H1 (cell line): ENCODE measurements at places on chromosomes 7 and 10.
A peak's percentile ranks its signal among the peaks of the same experiment; 100 is the strongest.

DNA sequence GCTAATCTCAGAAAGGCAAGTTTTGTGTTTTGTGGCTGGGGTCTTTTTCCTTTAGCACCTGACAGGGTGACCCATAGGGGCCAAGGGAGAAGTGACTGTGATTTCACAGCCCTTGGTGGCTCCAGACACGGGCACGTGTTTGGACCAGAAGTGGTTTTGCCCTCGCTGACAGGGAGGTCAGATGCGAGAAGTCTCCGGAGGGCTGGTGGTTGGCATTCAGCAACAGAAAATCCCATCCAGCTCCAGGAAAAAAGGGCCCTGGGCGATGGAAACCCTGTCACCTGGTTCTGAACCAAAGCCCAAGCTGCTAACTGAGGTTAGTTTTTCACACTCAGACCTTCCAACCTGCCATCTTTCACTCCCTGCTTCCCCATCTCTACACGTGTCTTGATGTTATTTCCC is 272.9 kb downstream of the TRIL start:
- DNase-seq: no peak

DNA sequence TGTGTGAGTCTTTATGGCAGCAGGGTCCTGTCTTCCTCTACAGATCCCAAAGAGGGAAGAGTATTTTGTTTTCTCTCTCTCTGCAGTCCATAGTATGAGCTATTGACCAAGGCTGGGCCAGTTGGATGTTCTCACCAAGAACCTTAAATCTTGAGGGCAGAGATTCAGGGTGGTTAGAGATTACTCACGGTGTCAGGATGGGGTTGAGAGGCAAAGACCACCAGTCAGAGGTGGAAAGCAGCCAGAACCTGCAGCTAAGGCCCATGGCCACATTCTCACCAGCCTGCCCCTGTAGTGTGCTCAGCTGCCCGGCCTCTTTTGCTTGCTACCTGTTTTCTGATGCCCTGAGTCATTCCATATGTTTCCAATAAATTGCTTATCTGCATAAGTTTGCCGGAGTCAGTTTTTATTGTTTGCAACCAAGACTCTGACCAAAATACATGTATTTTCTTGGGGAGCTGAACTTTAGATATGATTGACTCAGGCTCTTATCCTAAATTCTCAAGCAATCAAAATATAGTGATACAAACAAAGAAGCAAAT is 67.0 kb downstream of the MAP3K8 start:
- DNase-seq: no peak

- DNase-seq: peak; percentile 81
Observed at GRCh38 chr7:101507791-101508252, 121.3 kb downstream of the MYL10 start.

- DNase-seq: no peak
Observed at GRCh38 chr7:106357675-106358074, 72.9 kb upstream of the NAMPT start.

- peak; percentile 74 for DNase-seq
Observed at GRCh38 chr7:129780257-129780973, 168.9 kb downstream of the NRF1 start.

GRCh38 chr7:46811529-46811928 is 770.4 kb downstream of the TNS3 start:
- DNase-seq: no peak
